NT2/D1 (cell line): ENCODE measurements at places on chromosomes 11 and 22.

GRCh38 chr11:63612181-63612580, 2.1 kb downstream of the PLAAT3 start:
- DNase-seq = no peak

DNA sequence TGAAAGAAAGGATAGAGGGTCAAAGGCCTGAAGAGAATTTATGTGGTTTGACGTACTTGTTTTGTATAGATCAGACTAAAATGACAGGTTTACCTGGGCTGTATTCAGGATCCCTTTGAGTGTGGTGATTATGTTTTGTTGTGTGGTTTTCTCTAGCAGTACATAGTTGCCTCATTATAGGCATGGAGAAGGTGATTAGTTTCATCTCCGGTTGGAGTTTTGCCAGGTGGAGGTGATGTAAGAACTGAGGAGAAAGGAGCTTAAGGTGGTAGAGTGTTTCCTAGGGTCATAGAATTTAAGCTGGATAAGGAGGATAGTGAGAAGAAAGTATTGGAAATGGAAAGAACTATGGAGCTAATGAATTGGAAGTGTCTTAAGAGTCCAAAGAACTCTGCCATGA, 229.0 kb downstream of the TMEM135 start:
- DNase-seq = no peak

- DNase-seq = no peak
Measured at GRCh38 chr22:36595154-36595553, 66.2 kb upstream of the EIF3D start.

GRCh38 chr11:13137844-13138301, 128.8 kb downstream of the RASSF10 start:
- no peak for DNase-seq

- no peak for DNase-seq
Measured at GRCh38 chr11:103862094-103862801, 174.2 kb upstream of the DDI1 start.

GRCh38 chr22:47289336-47289985, 527.0 kb downstream of the TBC1D22A start:
- no peak for DNase-seq

DNA sequence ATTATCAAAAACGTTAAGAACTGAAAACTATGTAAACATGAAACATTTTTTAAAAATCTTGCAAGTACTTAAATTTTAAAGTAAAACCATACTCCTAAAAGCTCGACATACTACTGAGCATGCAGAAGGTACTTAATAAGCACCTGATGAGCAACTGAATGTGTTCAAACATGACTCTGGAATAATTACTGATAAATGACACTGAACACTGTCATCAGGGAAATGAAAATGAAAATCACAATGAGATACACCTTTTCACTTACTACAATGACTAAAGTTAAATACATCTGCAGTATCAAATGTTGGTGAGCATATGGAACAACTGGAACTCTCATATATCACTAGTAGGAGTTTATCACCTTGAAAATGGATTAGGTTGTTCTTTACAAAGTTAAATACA, 65.2 kb downstream of the PICALM start:
- DNase-seq = no peak

GRCh38 chr11:104784684-104785460, 113.4 kb downstream of the CASP12 start:
- no peak for DNase-seq

- DNase-seq = no peak
Measured at GRCh38 chr11:103380031-103380430, 270.8 kb downstream of the DYNC2H1 start.

DNA sequence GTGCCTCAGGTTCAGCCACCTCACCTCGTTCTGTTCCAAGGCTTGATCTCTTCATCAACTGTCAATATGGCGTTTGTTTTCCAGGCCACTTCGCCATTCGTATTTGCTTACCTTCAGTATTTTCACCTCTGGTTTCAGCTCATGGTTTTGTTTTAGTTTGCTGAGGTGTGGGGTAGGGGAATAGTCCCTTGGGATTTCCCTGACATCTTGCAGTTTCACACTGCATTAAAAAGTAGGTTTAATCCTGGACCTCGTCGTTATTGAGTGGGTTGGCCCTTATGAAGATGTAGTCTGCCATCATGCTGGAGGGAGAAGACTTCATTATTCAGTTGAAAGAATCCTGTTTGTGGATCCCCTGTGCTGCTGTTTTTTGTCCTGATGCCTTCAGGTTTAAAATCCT, 46.0 kb downstream of the C11orf91 start:
- no peak for DNase-seq

DNA sequence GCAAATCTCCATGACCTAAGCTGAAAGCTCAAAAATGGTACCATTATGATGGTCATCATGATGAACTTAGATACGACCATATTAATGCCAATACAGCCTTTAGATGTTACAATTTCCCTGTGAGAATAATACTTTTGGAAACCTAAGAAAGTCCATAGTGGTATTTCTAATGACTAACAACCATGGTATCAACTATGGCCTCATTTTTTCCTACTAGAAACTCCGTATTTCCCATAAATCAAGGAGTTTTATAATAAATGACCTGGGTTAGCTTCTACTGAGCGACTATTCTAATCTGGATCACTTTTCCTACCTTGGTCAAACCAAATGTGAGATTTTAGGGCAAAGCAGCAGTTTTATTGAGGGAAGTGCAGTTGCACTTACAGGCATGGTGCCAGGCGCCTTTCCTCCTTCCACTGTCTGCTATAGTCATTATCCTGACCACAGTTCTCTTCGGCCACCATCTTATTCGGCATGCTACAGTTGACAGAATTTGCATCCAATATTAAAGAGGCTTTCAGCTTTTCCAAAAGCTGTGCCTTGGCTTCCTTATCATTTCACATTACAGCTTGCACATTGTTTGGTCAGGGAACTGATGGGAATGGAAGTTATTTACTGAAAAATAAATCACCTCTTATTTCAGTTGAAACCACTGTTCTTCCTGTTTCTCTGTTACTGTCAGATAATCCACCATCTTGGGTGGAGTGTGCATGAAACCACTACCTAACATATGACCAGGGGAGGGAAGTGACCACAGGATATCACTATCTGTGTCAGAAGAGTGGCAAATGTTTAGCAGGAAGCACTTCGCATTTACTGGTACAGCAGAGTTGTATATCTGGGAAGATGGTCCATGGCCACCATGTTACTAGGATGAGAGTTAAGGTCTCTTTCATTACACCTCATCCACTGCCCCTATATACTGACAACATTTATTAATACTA, 74.5 kb upstream of the PICALM start:
- no peak for DNase-seq

DNA sequence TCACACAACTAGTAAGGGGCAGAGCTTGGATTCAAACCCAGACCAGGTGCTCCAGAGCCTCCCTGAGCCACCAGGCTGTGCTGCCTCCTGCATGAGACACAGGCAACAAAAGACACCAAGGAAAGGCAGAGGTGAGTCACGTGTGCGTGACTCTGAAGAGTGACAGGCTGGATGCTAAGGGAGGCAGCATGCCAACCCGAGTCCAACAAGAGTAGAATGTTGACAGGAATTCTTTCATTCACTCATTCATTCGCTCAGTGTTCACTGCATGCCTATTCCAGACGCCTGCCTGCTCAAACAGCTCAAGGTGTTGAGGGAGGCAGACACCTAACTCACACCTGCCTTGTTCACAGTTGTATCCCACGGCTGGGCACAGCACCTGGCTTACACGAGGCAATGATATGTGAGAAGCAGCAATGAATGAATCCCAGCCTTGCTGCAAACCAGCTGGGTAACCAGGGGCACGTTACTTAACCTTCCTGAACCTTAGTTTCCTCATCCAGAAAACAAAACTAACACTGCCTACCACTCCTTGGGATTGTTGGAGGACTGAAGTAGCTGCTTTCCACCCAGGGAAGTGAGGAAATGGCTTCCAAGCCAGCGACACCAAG, 73.8 kb upstream of the ARFGAP3 start:
- DNase-seq = no peak

DNA sequence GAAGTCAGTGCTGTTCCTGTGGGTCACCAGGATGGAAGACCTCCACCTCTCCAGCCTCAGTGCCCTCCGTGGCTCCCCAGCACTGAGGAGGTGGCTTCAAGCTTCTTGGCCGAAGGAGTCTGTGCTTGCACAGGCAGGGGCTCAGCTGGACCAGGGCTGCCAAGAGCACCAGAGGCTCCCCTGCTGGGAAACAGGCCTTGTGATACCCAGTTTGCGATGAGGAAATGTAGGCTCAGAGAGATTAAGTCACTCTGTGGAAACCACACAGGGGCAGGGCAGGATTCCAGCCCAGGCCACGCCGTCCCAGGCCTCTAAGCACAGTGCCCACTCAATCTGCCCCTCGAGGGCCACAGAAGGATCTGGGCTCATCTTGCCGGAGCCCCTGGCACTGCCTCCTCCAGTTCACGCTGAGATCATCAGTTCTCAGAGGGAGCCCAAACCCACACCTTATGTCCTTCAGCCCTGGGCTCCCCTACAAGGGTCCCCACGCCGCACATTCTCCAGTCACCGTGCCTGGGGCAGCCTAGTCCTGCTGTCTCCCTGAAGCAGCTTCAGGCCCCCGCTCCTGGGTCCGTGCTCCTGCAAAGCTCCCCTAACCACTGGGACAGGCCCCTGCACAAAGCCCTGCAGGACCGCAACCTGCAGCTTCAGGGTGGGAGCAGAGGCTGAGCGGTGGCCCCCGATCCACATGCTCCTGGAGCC, 21.6 kb downstream of the ANO1 start:
- no peak for DNase-seq

DNA sequence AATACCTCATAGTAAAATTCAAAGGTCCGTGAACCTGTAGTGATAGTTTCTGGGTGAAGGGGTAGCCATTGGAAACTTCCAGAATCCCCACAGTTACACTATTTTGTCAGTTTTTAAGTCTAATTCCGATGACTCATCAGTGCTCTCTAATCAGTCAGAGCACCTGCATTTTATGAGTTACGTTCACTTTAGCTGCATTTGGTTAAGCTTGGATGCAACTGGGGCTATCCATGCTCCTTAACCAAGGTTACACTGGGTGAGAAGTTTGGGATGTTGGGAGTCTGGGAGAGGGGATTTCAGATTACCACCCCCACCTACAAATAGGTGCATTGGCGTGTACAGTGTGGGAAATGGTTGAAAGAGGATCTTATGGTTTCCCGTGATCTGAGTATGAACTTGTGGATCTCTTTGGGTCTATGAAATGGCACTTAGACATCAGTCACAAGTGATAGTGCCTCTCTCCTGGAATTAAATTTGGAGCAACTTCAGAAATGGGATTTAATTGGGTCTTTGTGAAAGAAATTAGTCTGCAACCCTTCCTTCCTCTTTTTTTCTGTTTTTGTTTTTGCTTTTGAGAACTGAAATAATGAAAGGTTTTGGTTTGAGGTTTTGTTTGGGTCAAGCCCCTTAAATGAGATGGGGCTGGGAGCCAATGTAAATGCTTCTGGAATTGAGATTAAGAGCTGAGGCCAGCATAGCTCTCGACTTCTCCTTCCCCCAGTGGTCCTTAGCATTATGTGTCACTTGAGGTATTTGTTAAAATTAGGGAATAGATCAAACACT, 31.5 kb downstream of the EHF start:
- DNase-seq = no peak

- no peak for DNase-seq
Measured at GRCh38 chr11:122276221-122276620, 160.2 kb upstream of the BLID start.

DNA sequence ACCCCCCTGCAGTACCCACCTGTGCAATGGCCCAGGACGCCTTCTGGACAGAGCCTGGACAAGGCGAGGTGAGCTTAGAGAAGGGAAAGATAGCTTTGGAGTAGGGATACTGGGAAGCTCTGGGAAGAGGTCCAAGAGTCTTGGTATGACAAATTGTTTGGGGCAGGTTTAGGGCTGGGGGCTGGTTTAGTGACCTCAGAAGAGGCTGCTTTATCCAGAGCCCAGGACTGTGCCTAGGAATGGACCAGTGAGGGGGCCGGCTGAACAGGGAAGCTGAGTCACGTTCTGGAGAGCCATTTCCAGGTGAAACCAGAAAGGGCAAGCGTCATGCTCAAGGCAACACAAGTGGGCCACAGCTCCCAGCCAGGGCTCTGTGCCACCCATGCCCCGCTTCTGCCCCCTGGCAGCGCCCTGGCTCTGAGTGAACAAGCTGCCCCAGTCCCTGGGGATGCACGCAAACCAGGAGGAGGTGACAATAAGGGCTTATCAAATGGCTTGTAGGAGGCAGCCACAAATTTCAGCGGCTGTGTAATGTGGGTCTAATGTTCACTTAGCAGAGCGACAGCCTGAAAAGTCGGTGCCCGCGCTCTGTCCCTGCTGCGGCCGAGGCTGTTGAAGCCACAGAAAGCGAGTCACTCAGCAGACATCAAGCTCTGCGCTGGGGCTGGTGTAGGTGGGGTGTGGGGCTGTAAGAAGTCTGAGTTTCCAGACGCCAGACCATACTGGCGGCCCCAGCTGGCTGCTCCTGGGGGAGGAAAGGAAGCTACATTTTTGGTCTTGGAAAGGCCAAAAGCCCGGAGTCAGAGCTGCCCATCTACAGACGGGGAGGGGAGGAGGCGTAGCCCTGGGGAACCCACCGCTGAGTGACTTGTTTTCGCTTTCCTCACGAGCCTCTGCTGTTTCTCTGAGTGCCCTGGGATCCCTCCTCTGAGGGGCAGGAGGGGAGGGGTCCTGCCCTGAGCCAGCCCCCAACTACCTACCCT, 18.3 kb upstream of the SYT7 start:
- peak; percentile 39 for DNase-seq

DNA sequence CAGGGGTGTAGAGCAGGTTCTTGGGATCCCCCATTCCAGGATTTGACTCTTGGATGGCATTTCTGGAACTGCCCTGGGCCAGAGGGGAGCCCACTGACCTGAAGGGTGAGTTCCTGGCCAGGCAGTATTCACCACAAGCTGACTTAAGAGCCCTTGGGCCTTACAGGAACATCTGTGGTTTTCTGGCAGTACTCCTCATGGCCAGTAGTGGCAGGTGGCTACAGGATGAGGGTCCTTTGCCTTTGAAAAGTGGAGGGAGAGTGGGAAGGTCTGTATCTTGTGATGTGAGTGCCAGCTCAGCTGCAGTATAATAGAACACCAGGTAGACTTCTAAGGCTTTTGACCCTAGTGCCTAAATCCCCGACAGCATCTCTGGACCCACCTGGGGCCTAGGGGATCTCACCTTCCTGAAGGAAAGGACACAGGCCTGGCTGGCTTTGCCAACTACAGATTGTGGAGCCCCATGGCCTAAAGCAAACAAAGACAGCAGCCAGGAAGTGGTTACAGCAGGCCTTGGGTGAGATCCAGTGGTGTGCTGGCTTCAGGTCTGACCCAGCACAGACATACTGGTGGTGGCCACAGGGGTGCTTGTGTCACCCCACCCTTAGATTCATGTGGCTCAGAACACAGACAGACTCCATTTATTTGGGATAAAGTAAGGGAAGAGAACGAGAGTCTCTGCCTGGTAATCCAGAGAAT, 9.0 kb downstream of the OR51S1 start:
- no peak for DNase-seq

GRCh38 chr11:27250867-27251665, 111.9 kb downstream of the CCDC34 start:
- DNase-seq = no peak

DNA sequence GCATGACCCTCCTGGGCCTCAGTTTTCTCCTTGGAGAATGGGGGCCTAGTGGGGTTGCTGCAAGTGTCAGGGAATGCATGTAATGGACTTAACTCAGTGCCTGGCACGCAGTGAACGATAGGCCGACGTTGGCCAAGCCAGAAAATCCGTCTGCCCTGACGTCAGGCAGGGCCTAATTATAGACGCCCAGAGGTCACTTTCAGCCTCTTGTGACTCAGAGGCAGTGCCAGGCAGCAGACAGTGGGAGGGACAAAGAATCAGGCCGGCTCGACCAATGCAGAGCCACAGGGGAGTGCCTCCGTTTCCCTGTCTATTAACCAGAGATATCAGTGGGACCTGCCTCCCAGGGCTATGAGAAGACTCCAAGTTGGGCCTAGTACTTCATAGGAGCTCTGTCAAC, 115.0 kb downstream of the MN1 start:
- DNase-seq = no peak

GRCh38 chr11:92632495-92632894, 337.0 kb upstream of the MTNR1B start:
- peak; percentile 20 for DNase-seq
